ENCODE measurements at places on chromosomes 6 and 20. TPM values are rescaled to one million over a fixed set of nuclear protein-coding genes. Genes with fewer than 3 reads are reported as not detected.

DNA sequence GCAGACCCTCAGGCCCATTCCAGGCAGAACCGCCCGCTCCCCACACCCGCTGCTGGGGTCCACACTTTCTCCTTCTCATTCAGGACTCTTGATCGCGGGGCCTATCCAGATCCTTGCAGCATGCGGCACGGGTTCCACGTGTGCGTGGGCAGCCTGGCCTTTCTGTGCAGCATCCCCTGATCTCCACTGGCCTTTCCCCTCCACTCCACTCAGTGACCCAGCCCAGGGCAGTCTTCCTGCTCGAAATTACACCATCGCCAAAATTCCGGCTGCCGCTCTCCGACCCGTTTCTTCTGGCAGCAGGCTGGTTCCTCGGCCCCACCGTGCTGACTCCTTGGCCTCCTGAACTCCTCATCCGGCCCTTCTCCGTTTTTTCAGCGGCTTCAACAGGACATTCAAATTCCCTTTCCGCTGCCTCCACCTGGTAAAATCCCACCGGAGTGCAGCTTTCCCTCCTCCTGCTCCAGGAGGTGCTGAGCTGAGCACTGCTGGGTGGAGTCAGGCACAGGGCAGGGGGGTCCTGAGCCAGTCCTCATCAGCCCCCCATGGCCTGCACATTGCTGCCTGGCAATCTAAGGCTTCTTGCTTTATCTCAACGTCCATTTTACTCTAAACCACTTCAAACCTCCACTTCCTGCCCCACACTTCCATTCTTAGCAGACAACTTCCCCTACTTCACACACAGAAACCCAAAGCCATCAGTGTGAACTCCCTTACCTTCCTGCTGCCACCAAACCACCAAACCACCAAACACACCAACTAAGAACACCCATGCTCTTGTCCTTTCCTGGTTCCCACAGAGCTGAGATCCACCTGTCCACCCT is 9.0 kb downstream of the SFT2D1 start:
- DNase-seq, result peak; percentile 48

The MAFB gene
- not detected for total RNA-seq

DNA sequence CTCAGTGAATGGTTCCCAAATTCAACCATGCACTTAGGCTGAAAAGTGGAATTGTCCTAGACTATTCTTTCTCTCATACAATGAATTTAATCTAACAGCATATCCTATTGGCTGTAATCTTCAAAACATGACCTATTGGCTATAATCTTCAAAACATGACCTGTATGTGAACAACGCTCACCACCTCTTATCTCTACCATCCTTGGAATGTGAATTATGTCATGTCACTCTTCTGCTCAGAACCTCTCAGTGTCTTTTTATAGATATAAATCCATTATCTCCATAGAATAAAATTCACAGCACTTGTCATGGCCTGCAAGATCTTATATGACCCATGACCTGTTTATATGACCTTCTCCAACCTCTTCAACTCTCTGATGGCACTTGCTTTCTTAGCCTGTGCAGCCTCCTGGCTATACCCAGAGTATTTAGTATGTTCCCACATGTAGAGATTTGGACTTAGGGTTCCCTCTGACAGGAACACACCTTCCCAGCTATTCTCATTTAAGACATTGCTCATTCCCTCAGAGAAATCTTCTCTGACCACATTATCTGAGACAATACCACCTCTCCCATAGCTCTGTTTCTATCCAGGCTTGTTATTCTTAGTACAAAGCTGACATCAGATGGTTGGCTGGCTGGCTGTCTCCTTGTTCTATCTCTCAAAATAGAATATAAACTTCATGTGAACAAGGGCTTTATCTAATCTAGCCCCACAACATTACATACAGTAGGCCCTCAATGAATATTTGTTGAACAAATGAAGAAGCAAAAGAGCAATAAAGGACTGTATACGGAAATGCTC is 275.0 kb upstream of the PREP start:
- DNase-seq, result no peak

DNA sequence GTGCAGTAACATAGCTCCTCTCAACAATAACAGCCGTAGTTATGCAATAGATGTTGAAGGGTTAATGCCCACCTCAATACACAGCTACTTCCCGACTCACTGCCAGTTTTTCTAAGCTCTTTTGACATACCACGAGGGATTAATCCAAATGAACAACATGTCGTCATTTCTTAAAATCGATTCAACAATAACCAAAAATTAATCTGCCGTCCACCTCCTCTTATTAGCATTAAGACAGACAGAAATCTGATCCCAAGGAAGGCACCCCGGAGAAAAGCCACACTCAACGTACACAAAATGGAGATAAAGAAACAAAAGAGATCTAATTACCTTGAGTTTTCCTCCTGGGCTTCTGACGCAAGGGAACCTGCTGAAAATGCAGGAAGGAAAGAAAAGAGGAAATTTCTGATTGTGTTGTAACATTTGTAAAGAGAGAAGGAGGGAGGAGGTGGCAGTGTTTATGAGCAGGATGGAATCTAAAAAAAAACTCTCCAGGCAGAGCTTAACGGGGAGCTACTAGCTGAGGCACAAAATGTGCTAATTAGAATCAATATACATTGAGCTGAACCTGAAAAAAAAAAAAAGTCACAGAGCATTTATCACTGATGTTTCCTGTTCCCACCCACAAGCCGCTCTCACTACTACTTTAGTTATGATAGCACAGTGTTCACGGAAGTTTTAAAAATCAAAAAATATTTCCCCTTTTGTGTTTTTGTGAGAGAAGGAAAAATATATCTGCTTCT is 109.3 kb downstream of the IPCEF1 start:
- DNase-seq, result peak; percentile 55

DNA sequence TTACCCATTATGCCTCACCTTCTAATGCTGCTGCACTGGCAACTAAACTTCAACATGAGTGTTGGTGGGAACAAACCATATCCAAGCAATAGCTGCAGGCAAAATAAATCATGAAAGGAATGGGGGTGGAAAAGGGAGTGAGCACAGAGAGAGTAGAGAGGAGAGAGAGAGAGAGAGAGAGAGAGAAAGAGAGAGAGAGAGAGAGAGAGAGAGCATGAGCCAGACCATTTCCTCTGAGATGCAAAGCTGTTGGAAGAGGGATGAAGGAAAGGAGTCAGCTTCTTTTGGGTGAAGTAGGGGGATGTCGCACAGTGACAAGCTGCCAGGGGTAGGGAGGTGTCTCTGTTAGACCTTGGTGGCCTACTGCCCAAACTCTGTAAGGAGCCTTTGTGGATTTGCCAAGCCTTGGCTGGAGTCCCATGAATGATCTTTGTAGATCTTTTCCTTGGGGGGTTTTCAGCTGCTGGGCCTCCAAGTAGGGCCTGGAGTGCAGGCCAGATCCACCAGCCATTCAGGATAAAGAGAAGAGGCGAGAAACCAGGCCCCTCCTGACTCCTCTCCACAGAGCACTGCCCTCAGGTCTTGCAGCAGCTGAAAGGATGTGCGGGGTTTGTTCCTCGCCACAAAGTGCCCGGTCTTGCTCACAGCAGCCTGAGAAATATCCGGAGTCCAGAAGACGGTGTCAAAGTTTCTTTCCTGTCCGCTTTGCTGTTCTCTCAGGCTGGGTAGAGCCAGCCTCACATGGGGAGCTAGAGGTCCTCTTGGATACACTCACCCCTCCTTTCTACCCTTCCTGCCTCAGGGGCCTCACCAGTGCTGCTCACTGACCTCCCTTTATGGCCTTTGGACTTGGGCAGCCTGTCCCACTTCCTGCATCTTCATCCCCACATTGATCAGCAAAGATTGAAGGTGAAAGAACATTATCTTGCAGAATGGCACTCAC is 17.8 kb downstream of the BTBD3 start:
- no peak for DNase-seq

Measured in activated CD4-positive, alpha-beta memory T cell treated with anti-CD3 and anti-CD28 coated beads for 36 hours (primary cell).